Stimulated activated CD4-positive, alpha-beta T cell treated with anti-CD3 and anti-CD28 coated beads, TNF-alpha, amount 100 ng/mL, for 4 hours (primary cell): ENCODE measurements at places on chromosomes 1 and 21.

DNA sequence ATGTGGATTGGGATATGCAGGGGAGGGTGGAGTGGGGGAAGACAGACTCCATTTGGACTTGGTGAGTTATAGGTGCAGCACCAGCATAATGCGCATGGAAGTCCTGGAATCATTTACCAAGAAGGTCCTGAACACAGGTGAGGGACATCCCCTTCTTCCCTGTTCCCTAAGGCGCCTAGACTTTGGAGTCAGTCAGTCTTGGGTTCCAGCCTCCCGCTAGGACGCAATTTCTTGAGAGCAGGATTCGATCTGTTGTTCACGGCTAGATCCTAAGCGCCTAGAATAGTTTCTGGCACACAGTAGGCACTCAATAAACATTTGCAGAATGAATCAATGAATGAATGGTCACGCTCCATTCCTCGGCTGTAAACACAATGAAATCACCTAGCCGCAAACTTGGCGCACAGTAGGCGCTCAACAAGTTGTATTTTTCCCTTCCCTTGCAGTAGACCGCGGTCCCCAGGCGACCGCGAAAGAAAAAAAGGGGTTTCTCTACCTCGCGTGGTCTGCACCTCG lies 1.0 kb upstream of the AK4 start:
- DNase-seq: no peak

GRCh38 chr1:67980028-67980427 lies 70.4 kb downstream of the DIRAS3 start:
- DNase-seq: no peak

DNA sequence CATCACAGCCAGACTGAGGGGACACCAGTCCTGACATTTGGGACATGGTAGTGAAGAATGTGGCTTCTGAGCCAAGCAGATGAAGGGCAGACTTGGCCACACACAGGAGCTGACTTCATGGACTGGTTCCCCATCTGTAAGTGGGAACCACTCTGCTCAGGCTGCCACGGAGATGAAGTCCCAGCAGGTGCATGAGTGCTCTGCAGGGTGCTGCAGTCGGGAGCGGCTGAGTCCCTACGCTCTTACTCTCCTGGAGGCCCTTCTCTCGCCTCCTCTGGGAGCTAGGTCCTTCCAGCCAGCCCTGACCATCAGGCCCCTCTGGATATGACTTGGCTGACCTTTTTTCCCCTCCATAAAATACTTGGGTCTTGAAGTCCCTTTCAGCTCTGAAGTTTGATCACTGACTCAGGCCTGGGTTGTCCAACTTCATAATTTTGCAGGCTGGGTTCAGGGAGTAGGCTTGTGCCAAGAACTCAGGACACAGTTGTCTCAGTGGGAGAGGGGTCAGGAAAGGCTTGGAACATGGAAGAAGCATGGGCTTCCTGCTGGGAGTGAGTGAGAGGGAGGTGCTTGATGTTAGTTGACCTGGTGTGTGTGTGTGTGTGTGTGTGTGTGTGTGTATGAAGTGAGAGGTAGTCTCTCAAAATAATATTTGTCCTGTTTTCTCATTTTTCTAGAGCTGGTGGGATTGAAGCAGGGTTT lies 21.0 kb upstream of the EPS8L3 start:
- DNase-seq: no peak

GRCh38 chr1:231359113-231359512 lies 21.0 kb downstream of the SPRTN start:
- no peak for DNase-seq

DNA sequence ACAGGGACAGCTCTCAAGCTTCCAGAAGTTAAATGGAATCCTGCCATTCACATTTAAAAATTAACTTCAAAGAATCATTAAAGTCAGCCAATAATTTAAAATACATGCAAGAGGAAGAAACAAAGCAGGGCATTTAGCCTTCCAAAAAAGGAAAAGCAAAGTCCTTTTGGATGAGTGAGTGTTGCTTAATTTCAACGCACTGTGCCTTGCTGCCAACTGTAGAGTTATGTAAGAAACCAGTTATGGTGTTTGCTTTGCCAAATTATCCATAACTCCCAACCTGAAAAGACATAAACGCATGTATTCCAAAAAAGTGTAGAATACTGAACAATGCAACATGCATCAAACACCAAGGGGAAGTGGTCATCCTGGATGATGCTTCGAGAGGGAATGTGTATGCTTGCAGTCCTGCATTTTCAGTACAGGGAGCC lies 16.1 kb upstream of the KCNE1 start:
- no peak for DNase-seq

DNA sequence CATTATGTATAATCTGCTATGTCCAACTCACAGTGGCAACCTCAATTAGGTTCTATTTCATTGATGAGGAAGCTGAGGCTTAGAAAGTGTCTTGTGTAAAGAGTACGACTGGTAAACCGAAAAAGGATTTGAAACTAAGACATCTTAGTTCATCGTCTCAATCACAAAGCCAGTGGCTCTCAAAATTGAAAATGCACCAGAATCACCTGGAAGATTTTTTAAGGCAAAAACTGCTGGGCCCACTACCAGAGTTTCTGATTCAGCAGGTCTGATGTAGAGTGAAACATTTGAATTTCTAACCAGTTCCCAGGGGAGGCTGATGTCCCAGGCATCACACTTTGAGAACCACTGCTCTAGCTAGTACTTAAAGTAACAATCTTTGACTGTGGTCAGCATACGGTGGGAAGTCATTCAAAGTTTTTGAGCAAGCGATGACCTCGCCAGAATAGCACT lies 5.2 kb upstream of the LRRC53 start:
- DNase-seq: no peak

DNA sequence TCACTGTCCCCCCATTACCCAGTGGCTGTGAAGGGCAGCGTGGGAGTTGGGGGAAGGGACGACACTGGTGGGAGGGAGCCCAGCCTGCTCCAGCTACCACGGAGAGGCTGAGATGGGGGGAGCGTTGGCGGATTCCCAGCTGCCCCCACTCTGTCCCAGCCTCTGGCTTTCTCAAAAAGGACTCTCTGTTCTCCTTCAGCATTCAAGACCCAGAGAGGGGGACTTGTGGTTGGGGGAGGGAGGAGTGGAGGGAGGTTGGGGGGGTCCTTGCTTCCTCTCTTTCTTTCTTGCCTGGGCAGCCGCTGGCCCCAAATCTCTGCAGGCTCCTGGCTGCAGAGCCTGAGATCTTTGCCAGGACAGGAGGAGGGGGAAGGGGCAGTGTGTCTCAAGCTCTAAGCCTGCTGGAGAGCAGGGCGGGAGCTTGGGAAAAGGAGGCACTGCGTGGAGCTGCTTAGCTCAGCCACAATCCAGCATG lies 2.2 kb downstream of the ATP1A2 start:
- DNase-seq: no peak

- DNase-seq: no peak
Observed at GRCh38 chr1:67213164-67213563, 46.9 kb downstream of the IL23R start.

- no peak for DNase-seq
Observed at GRCh38 chr1:26083208-26083607, 15.8 kb upstream of the TRIM63 start.

DNA sequence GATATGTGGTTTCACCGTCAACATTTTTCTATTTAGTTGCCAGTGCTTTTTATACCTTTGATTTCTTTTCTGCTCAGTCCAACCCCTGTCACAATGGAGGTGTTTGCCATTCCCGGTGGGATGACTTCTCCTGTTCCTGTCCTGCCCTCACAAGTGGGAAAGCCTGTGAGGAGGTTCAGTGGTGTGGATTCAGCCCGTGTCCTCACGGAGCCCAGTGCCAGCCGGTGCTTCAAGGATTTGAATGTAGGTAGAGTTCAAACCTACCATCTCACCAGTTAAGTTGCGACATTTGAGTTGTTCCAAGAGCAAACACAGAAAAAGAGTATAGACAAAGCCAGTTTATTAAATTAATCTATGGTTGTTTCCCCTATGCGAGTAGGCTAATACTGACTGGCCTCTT lies 161.3 kb downstream of the CRB1 start:
- DNase-seq: no peak

DNA sequence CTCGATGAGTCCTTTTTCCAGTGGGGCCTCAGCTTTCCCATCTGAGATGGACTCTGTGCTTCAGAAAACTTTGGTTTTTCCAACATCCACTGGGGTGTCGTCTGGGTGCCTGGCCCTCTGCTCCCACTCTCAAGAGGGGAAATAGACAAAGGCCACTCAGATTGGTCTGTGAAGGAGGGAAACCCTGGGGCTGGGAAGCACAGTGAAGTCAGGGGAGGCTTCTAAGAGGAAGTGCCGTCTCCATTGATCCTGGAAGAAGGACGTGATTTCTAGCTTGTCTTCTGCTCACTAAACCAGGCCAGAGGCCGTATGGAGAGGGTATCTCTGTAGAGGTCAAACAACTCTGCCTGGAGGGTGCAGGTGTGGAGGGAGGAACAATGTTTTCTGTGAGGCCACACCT lies 5.2 kb downstream of the KNCN start:
- no peak for DNase-seq

DNA sequence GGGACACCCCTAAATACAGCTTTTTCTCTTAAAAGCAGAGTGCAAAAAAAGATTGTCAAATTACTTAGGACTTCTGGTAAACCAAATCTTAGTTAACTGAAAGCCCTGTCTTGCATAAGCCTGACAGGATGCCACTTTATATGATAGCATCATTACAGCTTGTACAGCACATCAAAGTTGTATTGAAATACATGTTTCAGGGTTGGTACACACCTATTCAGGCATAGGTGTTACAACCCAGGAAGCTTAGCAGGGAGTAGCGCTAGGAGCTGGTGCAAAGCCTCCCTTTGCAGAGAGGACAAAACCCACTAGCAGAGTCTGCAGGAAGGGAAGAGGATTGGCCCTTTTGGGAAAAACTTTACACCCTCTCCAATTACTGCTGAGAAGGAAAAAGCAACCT lies 258.9 kb upstream of the SGIP1 start:
- DNase-seq: no peak

DNA sequence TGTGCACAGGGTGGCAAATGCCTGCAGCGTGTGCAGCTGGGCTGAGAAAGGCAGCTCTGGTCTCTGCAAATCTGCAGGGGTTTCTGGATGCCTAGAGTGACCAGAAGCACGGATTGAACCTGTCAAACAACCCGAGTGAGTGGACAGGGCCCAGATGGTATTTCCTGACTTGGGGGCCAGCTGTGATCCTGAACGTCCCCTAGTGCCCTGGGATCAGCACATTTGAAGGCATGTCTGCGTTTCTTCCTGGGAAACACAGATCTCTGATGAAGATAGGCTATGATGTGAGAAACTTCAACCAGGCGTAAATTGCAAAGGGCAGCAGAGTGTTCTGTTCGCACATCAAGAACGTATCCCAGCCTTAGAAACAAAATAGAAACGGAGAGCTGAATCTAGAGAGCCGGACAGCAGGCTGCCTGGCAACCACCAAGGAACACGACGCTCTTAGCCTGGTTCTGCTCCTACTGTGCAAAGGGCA lies 163.1 kb downstream of the KCNJ6 start:
- no peak for DNase-seq

DNA sequence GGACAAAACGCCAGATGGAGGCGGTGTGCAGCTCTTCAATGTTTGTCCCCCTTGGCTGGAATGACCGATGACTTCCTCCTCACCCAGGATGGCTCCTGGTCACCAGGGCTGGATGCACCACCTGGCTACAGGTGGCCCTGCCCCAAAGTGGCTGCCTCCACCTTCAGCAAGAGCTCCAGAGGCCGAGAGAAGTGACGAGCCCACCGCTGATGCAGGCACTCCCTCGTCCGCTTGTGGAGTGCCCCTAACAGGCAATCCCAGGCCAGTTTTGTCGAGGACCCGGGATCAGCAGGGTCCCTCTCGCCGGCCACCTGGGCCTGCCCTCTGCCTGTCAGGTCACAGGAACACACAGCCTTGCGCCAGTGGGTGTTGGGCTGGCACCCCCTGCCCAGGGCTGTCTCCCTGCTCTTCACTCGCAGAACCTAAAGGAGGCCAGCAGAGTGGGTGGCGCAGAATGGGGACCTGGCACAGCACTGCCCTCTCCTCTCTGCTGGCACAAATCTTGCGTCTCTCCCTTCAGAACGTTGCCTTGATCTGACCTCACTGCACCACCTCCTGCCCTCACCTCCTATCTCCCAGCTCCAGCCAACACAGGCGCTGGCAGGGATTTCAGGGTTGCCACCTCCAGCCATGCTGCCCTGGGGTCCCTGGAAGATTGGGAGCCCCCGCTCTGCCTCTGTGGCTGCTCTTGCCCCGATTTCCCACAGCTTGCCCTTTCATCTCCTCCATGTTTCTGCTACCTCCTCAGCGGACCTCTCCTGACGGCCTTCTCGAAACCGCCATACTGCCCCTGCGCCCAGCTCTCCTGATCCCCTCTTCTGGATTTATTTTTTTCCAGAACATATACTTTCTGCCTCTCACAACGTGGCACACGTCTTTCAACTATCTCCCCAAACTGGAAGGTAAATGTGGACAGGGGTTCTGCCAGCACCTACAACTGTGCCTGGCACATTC lies 38.6 kb downstream of the SLC45A1 start:
- no peak for DNase-seq

GRCh38 chr1:31658721-31659120 lies 14.0 kb upstream of the PEF1 start:
- DNase-seq: no peak

GRCh38 chr1:197750366-197750765 lies 24.9 kb downstream of the DENND1B start:
- DNase-seq: no peak

DNA sequence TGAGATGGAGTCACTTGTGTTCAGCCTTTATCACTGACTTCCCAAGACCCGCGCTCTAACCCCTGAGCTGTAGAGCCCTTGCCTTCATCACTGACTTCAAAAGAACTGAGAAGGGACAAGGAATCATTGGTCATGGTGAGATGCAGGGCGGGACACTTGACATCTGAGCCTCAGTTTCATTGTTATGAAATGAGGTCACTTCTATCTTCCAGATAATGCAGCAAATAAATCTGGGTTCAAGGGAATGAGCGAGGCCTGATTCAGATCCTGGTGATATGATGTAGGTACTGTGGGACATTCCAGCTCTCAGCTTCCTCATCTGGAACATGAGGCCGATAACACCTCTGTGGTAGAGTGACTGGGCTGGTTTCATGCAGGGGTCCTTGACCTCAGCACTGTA lies 13.8 kb downstream of the KAZN start:
- no peak for DNase-seq

- DNase-seq: no peak
Observed at GRCh38 chr1:160911441-160911840, 26.5 kb upstream of the ITLN1 start.

DNA sequence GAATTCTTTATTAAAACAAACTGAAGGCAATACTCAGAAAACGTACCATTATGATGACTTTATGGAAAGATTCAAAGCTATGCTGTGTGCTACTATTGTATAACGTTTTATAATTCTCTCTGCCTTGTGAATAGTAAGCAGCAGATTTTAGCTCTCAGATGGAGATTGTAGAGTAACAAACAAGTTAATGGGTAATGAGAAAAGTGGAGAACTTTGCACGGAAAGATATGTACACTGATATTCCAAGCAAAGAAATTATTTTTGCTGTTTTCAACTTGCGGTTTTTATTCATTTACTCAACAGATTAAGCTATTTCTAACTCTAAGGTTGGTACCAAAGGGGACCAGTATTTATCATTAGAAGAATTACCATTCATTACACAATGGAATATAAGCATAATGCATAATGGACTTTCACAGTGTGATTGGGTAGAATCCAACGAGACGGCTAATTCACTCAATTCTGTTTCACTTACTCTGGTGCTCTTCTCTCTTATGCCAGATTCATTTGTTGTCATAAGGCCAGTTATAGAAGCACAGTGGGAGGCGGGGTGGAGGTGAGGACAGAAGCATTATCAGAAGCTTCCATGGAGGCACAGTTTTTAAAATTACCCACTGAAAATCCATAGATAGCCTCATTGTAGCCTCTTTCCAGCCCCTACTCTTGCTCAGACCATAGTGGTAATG lies 38.6 kb downstream of the ATP1B1 start:
- DNase-seq: no peak
